Activated naive CD8-positive, alpha-beta T cell treated with anti-CD3 and anti-CD28 coated beads, Interleukin-2, amount 10 ng/mL, durations not matched to agents 7 days and 5 days (primary cell): ENCODE measurements at places on chromosomes 11 and 22. TPM values are rescaled to one million over a fixed set of nuclear protein-coding genes. Genes with fewer than 3 reads are reported as not detected.

- H3K27me3 ChIP-seq = peaks cover 2% of the 10 kb centered on the region
- H3K27ac ChIP-seq = no peak overlapping the region
- peaks cover 2% of the 10 kb centered on the region for H3K4me1 ChIP-seq
- no peak for DNase-seq
Observed at GRCh38 chr22:49524362-49524761, 303.3 kb downstream of the BRD1 start.

GRCh38 chr11:56049487-56049886 is 22.0 kb downstream of the OR5AS1 start:
- H3K4me3 ChIP-seq = no peak overlapping the region
- H3K36me3 ChIP-seq = no peaks in the 10 kb centered on the region
- H3K27ac ChIP-seq = no peak overlapping the region

- no peak overlapping the region for H3K27ac ChIP-seq
- H3K4me3 ChIP-seq = no peak overlapping the region
- no peaks in the 10 kb centered on the region for H3K27me3 ChIP-seq
- DNase-seq = no peak
- H3K4me1 ChIP-seq = peaks cover 3% of the 10 kb centered on the region
Observed at GRCh38 chr22:41815716-41816115, 15.2 kb downstream of the CCDC134 start.

- H3K27me3 ChIP-seq = peaks cover 18% of the 10 kb centered on the region
- no peak overlapping the region for H3K4me3 ChIP-seq
- H3K36me3 ChIP-seq = no peaks in the 10 kb centered on the region
- no peak overlapping the region for H3K27ac ChIP-seq
- no peaks in the 10 kb centered on the region for H3K4me1 ChIP-seq
Observed at GRCh38 chr22:17471886-17472535, 91.3 kb upstream of the SLC25A18 start.

DNA sequence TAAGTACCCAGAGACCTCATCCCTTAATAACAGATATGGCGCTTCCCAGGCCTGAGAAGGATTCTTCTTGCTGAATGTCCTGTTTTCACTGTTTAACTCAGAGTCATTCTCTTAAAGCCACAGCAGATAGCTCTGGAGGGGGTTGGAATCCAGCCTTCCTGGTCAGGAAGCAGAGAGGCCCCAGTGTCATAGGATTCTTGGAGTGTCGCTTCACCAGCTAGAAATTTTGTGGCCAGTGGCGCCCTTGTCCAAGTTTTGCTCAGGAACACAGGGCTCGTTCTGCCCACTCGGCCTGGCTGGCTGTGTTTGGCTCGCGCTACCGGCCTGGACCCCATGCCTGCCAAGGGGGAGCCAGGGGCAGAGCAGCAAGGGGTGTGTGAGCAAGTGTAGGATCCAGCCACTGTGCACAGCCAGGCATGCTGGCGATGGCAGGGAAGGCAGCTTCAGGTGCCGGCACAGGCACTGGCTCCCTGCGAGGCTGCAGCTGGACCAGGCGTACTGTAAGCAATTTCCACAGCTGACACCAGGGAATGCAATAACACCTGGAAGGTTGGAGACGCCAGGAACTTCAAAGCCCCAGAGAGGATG is 214.8 kb upstream of the SESN3 start:
- H3K4me1 ChIP-seq = peaks cover 7% of the 10 kb centered on the region
- no peak overlapping the region for H3K27ac ChIP-seq
- DNase-seq = no peak
- H3K4me3 ChIP-seq = no peak overlapping the region
- H3K36me3 ChIP-seq = no peaks in the 10 kb centered on the region

DNA sequence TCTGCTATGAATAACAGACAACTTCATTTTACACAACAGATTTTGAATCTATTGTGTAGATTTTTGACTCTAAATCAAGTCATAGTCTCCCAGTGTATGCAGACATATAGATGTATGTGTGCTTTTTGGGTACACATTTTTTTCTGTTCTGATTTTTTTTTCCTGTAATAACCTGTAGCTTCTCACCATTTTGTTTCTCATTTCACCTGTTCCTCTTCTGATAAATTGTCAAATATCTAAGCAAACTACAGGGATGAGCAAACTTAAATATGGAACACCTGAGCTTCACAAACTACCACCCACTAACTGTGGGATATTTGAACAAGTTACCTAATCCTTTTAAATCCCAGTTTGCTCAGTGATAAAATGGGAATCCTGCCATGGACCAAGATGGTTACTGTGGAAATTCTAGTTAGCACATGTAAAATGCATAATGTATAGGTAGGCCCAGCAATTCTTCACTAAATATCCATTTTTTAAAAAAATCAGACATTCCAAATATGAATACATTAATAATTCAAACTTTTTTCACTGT is 15.7 kb downstream of the LGR4 start:
- peaks cover 2% of the 10 kb centered on the region for H3K27me3 ChIP-seq
- no peaks in the 10 kb centered on the region for H3K36me3 ChIP-seq
- no peak overlapping the region for H3K4me3 ChIP-seq
- DNase-seq = no peak

- no peak overlapping the region for H3K27ac ChIP-seq
- H3K4me3 ChIP-seq = no peak overlapping the region
- peaks cover 2% of the 10 kb centered on the region for H3K4me1 ChIP-seq
- no peaks in the 10 kb centered on the region for H3K36me3 ChIP-seq
- DNase-seq = no peak
- H3K27me3 ChIP-seq = no peaks in the 10 kb centered on the region
Observed at GRCh38 chr22:43039800-43040199, 24.9 kb upstream of the PACSIN2 start.

- H3K27ac ChIP-seq = no peak overlapping the region
- peaks cover 3% of the 10 kb centered on the region for H3K4me1 ChIP-seq
- H3K36me3 ChIP-seq = peaks cover 1% of the 10 kb centered on the region
Observed at GRCh38 chr11:88384669-88385005, 47.1 kb upstream of the CTSC start.

- H3K27ac ChIP-seq = no peak overlapping the region
- no peaks in the 10 kb centered on the region for H3K4me1 ChIP-seq
- no peak overlapping the region for H3K4me3 ChIP-seq
- no peak for DNase-seq
- peaks cover 2% of the 10 kb centered on the region for H3K36me3 ChIP-seq
- H3K27me3 ChIP-seq = peaks cover 2% of the 10 kb centered on the region
Observed at GRCh38 chr11:10232756-10233155, 61.3 kb downstream of the SBF2 start.

- no peak overlapping the region for H3K4me3 ChIP-seq
- no peak overlapping the region for H3K27ac ChIP-seq
- H3K27me3 ChIP-seq = no peaks in the 10 kb centered on the region
- no peaks in the 10 kb centered on the region for H3K4me1 ChIP-seq
- DNase-seq = no peak
- no peaks in the 10 kb centered on the region for H3K36me3 ChIP-seq
Observed at GRCh38 chr11:134634897-134635831, 223.1 kb upstream of the B3GAT1 start.

GRCh38 chr11:14384338-14384737 is 25.4 kb upstream of the RRAS2 start:
- peaks cover 17% of the 10 kb centered on the region for H3K27me3 ChIP-seq
- DNase-seq = no peak
- H3K4me3 ChIP-seq = no peak overlapping the region
- no peak overlapping the region for H3K27ac ChIP-seq
- H3K4me1 ChIP-seq = peaks cover 9% of the 10 kb centered on the region

DNA sequence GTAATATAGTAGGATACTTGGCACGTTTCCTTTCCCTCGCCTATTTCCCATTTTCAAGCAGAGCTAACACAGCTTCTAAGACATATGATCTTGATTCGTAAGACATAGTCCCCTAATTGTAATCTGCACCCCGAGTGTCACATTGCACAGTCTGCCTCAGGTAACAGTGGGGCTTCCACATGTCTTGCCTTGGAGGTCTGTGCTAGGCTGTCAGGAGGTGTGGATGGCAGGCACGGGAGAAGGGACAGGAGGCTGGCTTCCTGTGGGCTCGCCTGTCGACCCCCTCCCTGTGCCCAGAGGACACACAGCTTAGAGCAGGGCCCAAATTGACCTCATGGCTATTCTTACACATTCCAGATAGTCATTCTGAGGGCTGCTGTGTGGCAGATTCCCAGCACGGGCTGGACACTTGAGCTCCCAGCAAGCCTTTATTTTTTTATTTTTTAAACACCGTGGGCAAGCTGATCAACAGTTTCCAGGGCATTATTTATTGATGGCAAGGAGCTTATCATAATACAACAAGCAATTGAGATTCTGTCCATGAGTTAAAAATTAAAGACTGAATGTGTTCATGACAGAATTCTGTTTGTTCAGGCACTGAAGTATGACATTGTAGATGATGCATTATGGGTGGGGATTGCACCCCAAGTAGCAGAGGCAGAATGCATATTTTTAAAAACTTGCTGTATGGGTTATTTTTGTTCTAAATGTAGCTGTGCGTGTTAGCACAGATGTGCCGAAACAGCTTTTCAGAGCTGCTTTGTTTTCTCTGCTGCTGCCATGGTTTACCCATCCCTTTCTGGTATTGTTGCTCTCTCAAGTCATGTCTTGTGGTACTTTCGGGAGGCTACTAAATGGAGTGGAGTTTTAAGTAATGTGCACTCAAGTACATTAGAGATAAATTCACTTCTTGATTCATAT is 113.0 kb downstream of the ATXN10 start:
- no peaks in the 10 kb centered on the region for H3K4me1 ChIP-seq
- H3K27me3 ChIP-seq = no peaks in the 10 kb centered on the region
- H3K4me3 ChIP-seq = no peak overlapping the region
- H3K36me3 ChIP-seq = peaks cover 5% of the 10 kb centered on the region

Gene IFITM10
- 0.82 TPM for total RNA-seq

Gene C1QTNF5
- total RNA-seq = not detected

Gene SLC35F2
- total RNA-seq = 4.7 TPM

Gene ARHGAP20
- total RNA-seq = 0.11 TPM

Gene LRRC32
- total RNA-seq = 0.34 TPM

Gene AQP11
- 0.48 TPM for total RNA-seq
